ENCODE measurements at places on chromosomes 7 and 10.

GRCh38 chr10:103667356-103667755, 173.9 kb downstream of the NEURL1 start:
- H3K27ac ChIP-seq: peak overlapping the region; percentile 53
- H3K4me3 ChIP-seq: no peak overlapping the region
- no peaks in the 10 kb centered on the region for H3K27me3 ChIP-seq
- peaks cover 22% of the 10 kb centered on the region for H3K4me1 ChIP-seq
- DNase-seq: peak; percentile 70

DNA sequence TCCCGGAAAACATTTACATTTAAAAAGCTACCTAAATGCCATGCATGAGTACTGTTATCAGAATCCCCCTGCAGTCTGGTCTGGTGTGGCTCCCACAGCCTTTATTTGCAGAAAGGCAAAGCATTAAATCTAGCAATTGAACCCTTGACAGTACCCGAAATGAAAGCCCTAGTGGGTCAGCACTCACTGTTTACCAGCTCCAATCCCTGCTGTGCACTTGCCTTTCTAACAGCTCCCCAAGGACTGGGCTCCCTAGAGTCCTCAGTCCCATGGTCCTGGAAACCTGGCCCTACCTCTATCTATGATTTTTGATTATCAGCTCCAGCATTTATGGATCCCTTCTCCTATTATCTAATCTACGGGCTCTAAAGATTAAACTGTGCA, 1.9 kb upstream of the MACC1 start:
- no peaks in the 10 kb centered on the region for H3K27me3 ChIP-seq
- H3K4me3 ChIP-seq: no peak overlapping the region
- H3K4me1 ChIP-seq: no peaks in the 10 kb centered on the region
- no peak for DNase-seq

DNA sequence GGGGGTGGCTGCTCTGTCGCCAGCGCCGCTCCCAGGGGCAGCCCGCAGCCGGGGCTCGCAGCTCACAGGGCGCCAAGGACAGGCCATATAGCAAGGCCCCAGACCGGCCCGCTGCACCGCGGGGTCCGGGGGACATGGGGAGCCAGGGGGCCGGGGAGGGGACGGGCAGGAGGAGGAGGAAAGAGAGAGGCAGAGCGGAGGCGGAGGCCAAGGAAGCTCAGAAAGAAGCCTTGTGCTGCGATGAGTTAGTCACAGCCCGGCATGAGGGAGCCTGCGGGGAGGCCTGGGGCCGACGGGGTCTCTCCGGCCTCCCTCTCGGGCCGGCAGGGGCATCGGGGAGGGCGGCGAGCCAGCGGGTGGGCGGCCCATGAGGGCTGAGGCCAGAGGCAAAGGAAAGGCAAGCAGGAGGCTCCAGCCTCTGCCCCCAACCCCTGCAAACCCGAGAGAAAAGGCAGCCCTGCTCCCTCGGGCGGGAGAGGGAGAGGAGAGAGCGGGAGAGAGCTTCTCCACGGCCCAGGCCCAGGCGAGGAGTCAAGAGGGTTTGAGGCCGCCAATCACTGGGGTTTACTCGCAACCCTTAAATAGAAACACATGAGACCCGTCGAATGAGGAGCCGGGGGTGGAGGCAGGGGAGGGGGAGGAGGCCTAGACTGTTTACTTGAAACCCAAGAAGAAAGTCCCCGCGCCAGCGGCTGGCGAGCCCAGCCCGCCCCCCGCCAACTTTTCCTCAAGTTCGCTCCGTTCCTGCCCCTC, 167.9 kb downstream of the NEURL1 start:
- no peaks in the 10 kb centered on the region for H3K36me3 ChIP-seq
- H3K27ac ChIP-seq: peak overlapping the region; percentile 93
- H3K4me3 ChIP-seq: peak overlapping the region; percentile 85
- no peaks in the 10 kb centered on the region for H3K27me3 ChIP-seq

DNA sequence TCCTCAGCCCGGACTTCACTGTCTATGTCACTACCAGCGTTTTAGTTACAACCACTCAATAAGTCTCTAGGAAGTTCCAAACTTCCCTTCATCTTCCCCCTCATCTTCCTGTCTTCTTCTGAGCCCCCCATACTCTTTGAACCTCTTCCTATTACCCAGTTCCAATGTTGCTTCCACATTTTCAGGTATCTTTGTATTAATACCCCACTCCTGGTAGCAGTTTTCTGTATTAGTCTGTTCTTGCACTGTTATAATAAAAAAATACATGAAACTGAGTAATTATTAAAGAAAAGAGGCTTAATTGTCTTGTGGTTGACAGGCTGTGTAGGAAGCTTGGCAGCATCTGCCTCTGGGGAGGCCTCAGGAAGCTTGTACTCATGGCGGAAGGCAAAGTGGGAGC, 218.6 kb downstream of the BICC1 start:
- no peak overlapping the region for H3K27ac ChIP-seq
- no peak for DNase-seq
- H3K27me3 ChIP-seq: no peaks in the 10 kb centered on the region
- H3K4me3 ChIP-seq: no peak overlapping the region
- H3K36me3 ChIP-seq: no peaks in the 10 kb centered on the region

DNA sequence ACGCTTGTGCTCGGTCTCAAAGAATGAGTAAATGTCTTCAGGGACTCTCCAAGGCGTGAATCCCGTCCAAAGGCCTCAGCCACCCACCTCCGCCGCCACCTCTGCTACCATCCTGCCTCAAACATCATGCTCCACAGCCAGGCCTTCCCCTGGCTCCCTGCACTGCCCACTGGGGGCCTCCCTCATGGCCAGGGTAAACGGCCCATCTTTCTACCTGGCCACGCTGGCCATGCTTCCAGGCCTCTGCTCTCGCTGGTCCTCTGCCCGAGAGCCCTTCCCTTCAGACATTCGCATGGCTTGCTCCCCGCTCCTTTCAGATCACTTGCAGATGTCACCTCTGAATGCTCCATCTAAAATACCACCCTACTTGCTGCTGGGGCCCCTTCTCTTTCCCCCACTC, 40.2 kb downstream of the ZNF783 start:
- H3K27ac ChIP-seq: no peak overlapping the region
- DNase-seq: no peak
- no peaks in the 10 kb centered on the region for H3K27me3 ChIP-seq
- no peak overlapping the region for H3K4me3 ChIP-seq
- H3K36me3 ChIP-seq: no peaks in the 10 kb centered on the region

DNA sequence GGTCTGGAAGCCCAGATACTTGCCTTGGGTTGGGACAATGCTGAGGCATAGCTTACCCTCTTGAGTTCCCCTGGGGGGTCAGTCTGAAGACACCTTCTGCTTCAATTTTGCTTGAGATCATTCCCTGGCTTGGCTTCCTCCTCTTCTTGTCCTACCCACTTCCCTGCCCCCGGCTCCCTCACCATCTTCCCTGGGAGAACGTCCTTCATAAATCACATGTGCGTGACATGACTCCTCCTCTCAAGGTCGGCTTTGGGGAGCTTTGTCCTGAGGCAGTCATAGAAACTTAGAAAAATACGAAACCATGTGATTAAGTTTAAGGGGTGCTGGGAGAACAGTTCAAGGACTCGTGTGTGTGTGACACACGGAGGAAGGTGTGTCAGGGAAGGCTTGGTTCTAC, 122.6 kb downstream of the SH2D4B start:
- DNase-seq: no peak
- H3K36me3 ChIP-seq: no peaks in the 10 kb centered on the region
- H3K4me1 ChIP-seq: no peaks in the 10 kb centered on the region
- H3K27me3 ChIP-seq: no peaks in the 10 kb centered on the region
- no peak overlapping the region for H3K27ac ChIP-seq
- H3K4me3 ChIP-seq: no peak overlapping the region
